Pancreas (tissue), 10 donors: ENCODE measurements at places on chromosomes 4 and X.

DNA sequence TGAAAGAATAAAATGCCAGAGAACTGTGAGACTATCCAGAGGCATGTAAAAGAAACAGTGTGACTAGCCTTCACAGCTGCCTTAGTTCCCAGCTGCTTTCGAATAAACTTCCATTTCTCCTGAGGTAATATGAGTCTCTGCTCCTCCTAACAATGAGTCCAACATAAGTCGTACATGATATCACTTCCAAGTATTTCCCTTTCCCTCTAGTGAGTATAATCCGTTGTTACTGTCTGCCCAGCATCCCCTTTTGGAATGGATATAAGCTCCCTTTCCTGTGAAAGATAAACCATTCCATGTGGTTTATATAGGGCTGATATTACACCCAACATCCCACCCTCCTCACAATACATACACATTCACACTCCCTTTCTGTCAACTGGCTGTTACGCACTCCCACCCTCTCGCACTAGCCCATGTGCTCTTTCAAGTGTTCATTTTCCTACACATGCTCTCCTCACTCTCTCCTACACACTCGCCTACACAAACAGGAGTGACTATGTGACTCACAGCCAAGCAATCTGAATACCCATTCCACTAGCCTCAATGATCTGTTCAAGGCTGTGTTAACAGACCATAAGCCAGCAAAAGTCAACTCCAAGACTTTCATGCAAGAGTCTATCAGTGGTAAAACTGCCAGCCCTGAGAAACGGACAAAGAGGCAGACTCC lies 5.0 kb downstream of the NAF1 start:
- no peak for DNase-seq

GRCh38 chr4:127660284-127660885 lies 27.6 kb downstream of the INTU start:
- DNase-seq, result no peak

GRCh38 chr4:24594887-24595286 lies 10.5 kb upstream of the DHX15 start:
- DNase-seq, result no peak

DNA sequence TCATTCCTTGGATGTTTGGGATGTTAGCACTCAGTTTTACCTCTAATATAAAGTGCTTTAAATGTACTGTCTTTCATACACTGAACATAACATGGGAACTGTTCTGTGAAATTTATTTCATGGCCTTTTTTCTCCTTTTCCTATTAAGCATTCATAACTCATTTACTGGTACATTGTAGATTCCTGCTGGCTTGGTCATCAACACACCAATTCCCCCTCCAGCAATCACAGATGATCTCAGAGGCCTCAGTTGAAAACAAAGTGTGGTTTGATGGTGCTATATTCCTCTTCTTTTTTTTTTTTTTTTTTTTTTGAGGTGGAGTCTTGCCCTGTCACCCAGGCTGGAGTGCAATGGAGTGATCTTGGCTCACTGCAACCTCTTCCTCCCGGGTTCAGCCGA lies 61.9 kb upstream of the FAM47B start:
- no peak for DNase-seq

DNA sequence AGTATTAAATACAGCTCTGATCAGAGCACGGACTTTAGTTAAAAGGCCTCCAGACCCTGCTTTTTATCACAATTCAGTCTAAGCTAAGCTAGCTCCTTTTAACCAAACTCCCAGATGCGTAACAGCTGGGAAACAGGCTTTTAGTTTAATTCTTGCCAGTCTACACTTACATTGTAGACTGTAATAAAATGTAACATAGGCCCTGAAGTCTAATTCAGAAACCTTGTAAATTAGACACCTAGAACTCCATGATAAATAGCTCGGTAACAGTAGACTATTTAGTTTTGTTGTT lies 20.1 kb downstream of the FBXO8 start:
- DNase-seq, result no peak

DNA sequence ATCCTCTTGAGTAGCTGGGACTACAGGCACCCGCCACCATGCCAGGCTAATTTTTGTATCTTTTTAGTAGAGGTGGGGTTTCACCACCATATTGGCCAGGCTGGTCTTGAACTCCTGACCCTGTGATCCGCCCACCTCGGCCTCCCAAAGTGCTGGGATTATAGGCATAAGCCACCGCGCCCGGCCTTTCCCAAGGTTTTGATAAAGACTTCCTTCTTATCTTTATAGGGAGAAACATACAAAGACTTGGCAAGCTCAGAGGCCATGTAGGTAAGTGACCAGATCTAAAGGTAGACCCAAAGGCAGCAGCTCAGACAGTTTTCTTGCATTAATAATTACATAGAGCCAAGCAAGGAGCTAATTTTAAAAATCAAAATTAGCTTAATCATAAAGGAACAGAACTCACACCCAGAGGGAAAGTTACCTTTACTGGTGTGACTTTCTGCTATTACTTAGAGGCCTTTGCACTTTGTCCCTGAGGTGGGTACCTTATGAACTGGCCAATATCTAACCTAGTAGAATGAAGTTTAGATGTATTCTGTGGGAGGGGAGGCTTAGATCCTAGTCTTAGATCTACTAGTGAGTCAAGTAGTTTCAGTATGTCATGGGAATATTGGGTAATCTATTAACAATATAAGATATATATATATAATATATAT lies 67.3 kb downstream of the HPGD start:
- no peak for DNase-seq

DNA sequence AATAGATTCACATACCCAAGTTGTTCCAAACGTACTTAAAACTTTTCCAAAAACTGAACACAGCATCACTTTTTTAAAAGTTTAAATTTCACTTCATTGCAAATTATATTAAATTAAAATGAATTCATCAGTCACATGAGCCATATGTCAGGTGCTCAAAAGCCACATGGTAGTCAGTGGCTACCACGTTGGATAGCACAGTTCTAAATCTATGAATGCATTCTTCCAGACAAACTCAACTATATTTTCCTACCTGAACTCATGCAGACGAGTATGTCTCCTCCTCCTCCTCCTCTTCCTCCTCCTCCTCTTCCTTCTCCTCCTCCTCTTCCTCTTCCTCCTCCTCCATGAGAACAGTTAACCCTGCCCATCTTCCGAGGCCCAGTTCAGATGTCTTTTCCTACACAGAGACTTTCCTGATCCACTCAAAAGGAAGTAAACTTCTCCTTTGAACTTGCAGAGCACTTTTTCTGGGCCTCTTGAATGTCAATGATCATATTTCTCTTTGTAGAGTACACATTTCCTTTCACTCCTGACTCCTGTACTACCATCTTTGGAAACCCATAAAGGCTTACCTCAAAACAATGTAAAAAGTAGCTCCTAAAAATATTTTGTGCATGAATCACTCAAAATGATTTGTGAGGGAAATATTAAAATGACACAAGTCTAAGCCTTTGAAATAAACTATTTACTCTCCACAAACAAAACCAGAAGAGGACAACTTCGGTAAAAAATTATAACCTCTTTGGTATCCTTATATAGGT lies 172.6 kb downstream of the AMELX start:
- no peak for DNase-seq

DNA sequence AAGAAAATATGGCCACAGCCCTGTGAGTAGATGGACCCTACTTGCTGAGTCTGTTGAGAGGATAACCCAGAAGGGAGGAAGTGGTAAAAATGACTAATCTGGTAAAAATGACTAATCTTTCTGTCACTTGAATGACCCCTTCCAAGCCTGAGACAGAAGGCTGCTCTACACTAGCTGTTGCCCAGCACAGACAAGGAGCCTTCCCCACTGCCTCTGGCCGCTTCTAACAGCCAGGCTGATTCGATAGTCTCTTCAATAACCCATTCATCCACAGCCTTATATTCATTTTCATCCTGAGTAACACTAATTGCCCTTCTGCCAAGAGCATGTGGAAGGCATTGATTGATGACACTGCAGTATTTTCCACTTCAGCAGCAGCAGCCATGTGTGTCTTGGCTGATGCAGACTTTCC lies 18.4 kb downstream of the MAGEB17 start:
- DNase-seq, result no peak

DNA sequence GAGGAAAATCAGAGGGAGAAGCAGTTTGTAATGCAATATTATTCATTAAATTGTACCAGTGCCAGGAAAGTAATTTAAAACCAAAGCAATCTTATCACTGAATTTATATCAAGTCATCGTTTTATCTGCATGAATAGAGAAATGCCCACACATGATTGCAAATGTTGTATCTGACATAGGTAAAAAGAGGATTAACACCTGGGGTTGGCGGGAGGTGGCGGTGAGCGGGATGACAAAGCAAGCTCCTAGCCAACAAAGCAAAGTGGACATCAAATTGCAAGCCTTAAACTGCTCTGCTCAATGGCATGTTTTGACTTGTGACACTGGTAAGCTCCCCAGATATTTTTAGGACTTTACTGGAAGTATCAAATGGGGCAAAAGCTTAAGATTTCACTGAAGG lies 16.4 kb downstream of the HPGD start:
- no peak for DNase-seq

DNA sequence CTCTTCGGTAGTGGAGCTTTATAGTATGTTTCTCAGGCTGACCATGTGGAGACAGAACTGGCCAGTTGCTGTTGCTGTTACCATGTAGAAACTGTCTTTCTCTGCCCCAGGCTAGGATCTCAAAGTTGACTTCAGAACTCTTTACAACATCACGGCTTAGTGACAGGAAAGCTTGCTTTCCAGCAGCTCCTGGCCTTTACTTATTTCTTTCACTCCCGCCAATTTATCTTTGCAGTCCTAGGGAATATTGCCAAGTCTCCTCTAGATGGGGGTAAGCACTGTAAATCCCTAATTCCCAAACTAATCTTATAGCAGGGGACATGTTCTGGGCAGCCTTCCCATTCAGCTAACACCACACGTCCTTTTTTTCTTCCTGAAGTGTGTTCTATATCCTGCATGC lies 631.6 kb downstream of the SPRY1 start:
- no peak for DNase-seq

- DNase-seq, result no peak
These were observed 22.1 kb upstream of the AMTN start for GRCh38 chr4:70496231-70496630.

- no peak for DNase-seq
These were observed 36.6 kb downstream of the SYTL4 start for GRCh38 chrX:100695302-100695701.

DNA sequence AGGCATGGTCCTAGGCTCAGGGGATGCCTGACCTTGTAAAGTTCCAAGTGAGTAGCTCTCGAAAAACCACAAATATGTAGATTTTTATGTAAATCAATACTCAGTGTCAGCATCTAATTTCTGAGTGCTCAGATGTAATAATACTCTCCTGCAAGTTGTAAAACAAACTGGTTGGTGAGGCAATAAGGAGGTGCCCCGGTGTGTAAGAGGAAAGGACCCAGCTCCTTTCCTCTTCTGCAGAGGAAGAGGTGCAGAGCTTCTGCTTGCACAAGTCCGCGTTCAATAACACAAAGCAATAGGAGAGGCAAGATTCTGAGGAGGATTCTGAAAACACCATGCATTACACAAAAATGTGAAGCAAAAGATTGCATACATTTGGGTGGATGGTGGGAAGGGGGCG lies 43.6 kb upstream of the ENPP6 start:
- no peak for DNase-seq
